Right ventricle myocardium superior (tissue), 1 donor: ENCODE measurements at places on chromosomes 1 and 21. TPM values are rescaled to one million over a fixed set of nuclear protein-coding genes. Genes with fewer than 3 reads are reported as not detected.

DNA sequence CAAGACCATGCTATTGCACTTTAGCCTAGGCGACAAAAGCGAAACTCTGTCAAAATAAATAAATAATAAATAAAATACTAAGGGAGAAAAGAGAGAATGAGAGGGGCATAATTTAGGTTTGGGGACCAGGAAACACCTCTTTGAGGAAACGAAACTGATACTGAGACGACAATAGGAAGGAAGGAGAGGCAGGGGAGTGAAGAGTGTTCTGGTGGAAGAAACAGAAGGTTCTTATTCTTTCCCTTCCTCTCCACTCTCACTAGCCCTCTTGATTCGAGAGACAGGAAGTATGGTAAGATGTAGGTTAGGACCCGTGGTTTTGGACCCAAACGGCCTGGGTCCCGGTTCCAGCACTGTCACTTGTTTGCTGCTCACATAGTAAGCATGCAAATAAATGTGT lies 1.6 kb upstream of the NKAIN1 start:
- no peak for DNase-seq

- DNase-seq: no peak
Observed at GRCh38 chr1:161900160-161900559, 123.5 kb downstream of the OLFML2B start.

Gene S1PR1
- 50.9 TPM for total RNA-seq

Gene CLDN19
- total RNA-seq: not detected

Gene TSSK3
- 1.0 TPM for total RNA-seq
